ENCODE measurements at places on chromosomes 1 and 21. TPM values are rescaled to one million over a fixed set of nuclear protein-coding genes. Genes with fewer than 3 reads are reported as not detected.

Gene CAPZA1
- total RNA-seq = 245 TPM

Gene PPP2R5A
- 34.3 TPM for total RNA-seq

GRCh38 chr1:17007121-17007520 is 4.6 kb downstream of the ATP13A2 start:
- no peak for DNase-seq
- H3K27me3 ChIP-seq = no peaks in the 10 kb centered on the region

GRCh38 chr1:99504287-99504686 is 141.6 kb upstream of the PALMD start:
- no peak overlapping the region for H3K4me3 ChIP-seq
- H3K4me1 ChIP-seq = no peaks in the 10 kb centered on the region
- no peak overlapping the region for H3K27ac ChIP-seq
- H3K36me3 ChIP-seq = no peaks in the 10 kb centered on the region
- DNase-seq = no peak
- no peaks in the 10 kb centered on the region for H3K27me3 ChIP-seq

DNA sequence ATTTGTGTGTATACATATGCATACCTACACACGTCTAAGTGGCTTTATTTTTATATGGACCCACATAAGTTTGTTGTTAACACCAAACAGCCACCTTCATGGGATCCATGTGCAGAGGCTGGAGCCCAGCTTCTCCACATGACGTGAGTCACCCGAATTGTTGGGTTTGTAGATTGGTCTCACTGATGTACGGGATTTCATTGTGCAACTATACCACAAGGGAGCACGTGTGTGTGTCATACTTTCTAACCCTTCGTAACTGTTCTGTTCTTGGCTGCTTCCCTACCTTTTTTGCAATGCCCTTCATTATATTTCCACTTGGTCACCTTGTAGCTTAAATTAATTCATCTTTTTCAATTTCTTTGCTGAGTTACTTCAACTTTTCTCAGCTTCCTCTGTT is 21.0 kb downstream of the SPRTN start:
- H3K4me3 ChIP-seq = no peak overlapping the region
- peaks cover 4% of the 10 kb centered on the region for H3K4me1 ChIP-seq
- peaks cover 6% of the 10 kb centered on the region for H3K36me3 ChIP-seq
- H3K27ac ChIP-seq = no peak overlapping the region
- no peaks in the 10 kb centered on the region for H3K27me3 ChIP-seq

GRCh38 chr1:168623831-168624230 is 47.4 kb downstream of the XCL1 start:
- no peak overlapping the region for H3K4me3 ChIP-seq
- no peak overlapping the region for H3K27ac ChIP-seq
- DNase-seq = no peak
- H3K27me3 ChIP-seq = peaks cover 3% of the 10 kb centered on the region
- H3K4me1 ChIP-seq = peaks cover 2% of the 10 kb centered on the region

- H3K27me3 ChIP-seq = no peaks in the 10 kb centered on the region
- H3K27ac ChIP-seq = no peak overlapping the region
- H3K36me3 ChIP-seq = peaks cover 46% of the 10 kb centered on the region
- peak; percentile 68 for DNase-seq
Observed at GRCh38 chr1:110339407-110340206, 430 bp downstream of the RBM15 start.

Gene RPE65
- total RNA-seq = not detected

DNA sequence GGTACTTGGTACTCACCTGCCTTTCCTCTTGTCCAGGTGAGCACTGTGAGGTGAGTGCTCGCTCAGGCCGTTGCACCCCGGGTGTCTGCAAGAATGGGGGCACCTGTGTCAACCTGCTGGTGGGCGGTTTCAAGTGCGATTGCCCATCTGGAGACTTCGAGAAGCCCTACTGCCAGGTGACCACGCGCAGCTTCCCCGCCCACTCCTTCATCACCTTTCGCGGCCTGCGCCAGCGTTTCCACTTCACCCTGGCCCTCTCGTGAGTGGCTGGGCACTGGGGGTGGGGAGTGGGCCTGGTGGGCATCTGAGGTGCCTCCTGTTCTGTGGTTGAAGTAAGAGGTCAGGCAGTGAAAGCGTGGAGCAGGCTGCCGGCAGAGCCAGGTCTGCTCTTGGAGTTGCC is 11.7 kb downstream of the CELSR2 start:
- H3K27ac ChIP-seq = no peak overlapping the region
- no peak overlapping the region for H3K4me3 ChIP-seq
- no peaks in the 10 kb centered on the region for H3K36me3 ChIP-seq
- no peaks in the 10 kb centered on the region for H3K27me3 ChIP-seq

DNA sequence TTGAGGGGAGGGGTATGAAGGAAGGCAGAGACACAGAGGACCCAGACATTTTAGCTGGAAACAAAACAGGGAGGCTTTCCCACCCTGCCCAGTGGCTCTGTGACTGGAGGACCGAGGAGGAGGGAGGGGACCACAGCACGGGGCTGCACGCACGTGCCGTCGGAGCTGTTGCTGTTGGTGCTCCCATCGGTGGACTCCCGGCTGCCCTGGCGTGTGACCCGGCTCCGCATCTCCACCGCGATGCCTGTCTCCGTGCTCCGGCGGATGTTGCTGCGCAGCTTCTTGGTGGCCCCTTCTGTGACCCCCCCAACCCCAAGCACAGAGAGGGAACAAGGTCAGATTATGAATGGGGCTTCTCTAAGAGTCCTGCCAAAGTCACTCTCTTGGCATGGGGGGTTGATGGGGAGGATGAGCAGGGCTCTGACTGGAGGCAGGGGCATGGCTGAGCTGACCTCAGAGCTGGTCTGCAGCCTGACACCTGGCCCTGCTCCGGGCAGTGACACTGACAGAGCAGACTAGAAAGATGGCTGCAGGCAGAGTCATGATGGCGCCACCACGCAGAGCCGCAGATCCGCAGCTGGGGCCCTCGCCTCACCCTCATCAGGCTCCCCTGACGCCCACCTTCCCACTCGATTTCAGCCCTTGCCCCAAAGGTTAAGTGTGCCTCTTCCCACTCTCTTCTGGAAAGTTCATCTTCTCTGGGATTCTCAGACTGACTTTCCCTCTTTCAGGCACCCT is 29.6 kb downstream of the RIMS3 start:
- H3K27ac ChIP-seq = no peak overlapping the region
- H3K27me3 ChIP-seq = no peaks in the 10 kb centered on the region
- peaks cover 35% of the 10 kb centered on the region for H3K4me1 ChIP-seq
- DNase-seq = no peak

DNA sequence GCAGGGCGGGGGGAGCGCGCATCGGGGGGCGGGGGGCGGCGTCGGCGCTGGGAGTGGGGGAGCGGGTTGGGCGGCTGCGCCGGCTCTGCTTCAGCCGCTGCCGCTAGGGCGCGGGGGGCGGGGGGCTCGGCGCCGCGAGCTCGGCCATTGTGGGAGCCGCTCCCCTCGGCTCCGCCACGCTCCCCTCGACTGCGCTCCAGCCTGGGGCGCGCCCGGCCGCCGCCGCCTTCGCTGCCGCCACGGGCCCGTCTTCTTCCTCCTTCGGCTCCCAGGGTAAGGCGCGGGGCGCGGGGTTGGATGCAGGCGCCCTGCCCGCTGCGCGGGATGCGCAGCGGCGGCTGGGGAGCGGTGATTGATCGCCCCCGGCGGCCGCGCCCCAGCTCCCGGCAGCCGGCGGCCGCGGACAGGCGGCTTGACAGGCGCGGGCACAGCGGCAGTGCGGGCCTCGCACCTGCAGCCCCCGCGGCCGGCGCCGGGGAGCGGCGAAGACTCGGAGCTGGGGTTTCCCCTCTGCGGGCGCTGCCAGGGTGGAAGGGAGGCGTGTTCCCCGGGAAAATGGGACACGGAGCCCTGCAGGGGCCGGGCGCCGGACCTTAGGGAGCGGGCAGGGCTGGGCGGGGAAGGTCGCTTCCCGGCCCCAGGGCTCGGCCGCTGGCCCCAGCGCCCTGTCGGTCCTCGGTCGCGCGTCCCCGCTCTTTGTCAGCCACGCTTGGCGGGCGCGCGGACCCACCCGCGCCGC is 55.3 kb downstream of the NDUFS5 start:
- no peaks in the 10 kb centered on the region for H3K36me3 ChIP-seq
- peaks cover 5% of the 10 kb centered on the region for H3K4me1 ChIP-seq
- DNase-seq = peak; percentile 43
- no peak overlapping the region for H3K27ac ChIP-seq

GRCh38 chr1:196372896-196373536 is 235.2 kb downstream of the KCNT2 start:
- no peaks in the 10 kb centered on the region for H3K27me3 ChIP-seq
- DNase-seq = no peak
- H3K4me3 ChIP-seq = no peak overlapping the region
- H3K36me3 ChIP-seq = no peaks in the 10 kb centered on the region
- H3K27ac ChIP-seq = no peak overlapping the region

GRCh38 chr1:200162258-200162657 is 134.7 kb downstream of the NR5A2 start:
- DNase-seq = no peak
- no peaks in the 10 kb centered on the region for H3K36me3 ChIP-seq
- no peaks in the 10 kb centered on the region for H3K4me1 ChIP-seq

- H3K27ac ChIP-seq = no peak overlapping the region
- peaks cover 62% of the 10 kb centered on the region for H3K27me3 ChIP-seq
- no peaks in the 10 kb centered on the region for H3K36me3 ChIP-seq
- H3K4me3 ChIP-seq = no peak overlapping the region
Observed at GRCh38 chr1:29270929-29271521, 34.7 kb downstream of the PTPRU start.

- no peak overlapping the region for H3K27ac ChIP-seq
- H3K27me3 ChIP-seq = peaks cover 17% of the 10 kb centered on the region
- H3K4me1 ChIP-seq = no peaks in the 10 kb centered on the region
- no peak for DNase-seq
Observed at GRCh38 chr1:171245458-171246064, 2.7 kb upstream of the FMO1 start.
